ENCODE measurements at places on chromosomes 3 and 15.

GRCh38 chr3:183489455-183490210 is 61.2 kb upstream of the MCF2L2 start:
- DNase-seq, result no peak

GRCh38 chr3:178826435-178827123 is 245.0 kb downstream of the ZMAT3 start:
- no peak for DNase-seq

DNA sequence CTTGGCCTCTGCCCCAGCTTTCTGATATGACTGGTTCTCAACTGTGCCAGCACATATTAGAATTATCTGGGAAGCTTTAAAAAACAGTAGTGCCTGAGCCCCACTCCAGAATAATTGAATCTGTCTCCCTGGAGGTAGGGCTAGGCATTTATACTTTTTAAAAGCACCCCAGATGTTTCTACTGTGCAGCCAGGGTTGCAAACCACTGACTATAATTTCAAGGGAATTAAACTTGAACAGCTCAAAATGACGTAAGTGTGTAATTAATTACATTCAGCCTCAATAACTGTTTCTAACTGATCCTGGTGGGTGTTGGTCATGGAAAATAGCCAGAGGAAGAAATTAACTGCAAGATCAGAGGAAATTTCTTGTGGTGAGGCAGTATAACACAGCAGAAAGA is 4.4 kb upstream of the IRAK2 start:
- no peak for DNase-seq

GRCh38 chr3:124671106-124671505 is 59.1 kb upstream of the UMPS start:
- DNase-seq, result peak; percentile 7

- no peak for DNase-seq
These were observed 45.7 kb downstream of the RLBP1 start for GRCh38 chr15:89175617-89176191.

GRCh38 chr3:177351757-177352158 is 154.5 kb upstream of the TBL1XR1 start:
- no peak for DNase-seq

DNA sequence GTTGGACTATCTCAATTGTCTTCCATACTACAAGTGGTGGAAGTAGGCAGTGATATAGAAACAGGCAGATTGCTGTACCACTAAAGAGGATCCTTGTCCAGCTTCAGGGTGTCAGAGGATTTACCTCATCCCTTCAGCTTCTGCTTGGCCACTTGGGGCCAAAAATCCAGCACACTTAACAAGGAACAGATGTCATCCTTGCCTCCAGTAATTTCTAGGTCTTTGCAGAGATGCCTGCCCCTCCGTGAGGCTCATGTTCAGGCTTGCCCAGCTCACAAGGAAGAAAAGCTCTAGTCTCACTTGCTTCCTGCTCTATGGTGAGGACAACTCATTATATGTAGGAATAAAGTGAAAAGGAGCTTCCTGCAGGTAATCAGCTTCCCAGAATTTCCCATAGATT is 510.3 kb downstream of the EPHA3 start:
- no peak for DNase-seq

GRCh38 chr15:84914351-84914750 is 29.9 kb downstream of the SLC28A1 start:
- DNase-seq, result no peak

- no peak for DNase-seq
These were observed 271.9 kb downstream of the SUCLG2 start for GRCh38 chr3:67382536-67382935.

GRCh38 chr3:116886202-116886893 is 176.8 kb downstream of the TUSC7 start:
- DNase-seq, result no peak

DNA sequence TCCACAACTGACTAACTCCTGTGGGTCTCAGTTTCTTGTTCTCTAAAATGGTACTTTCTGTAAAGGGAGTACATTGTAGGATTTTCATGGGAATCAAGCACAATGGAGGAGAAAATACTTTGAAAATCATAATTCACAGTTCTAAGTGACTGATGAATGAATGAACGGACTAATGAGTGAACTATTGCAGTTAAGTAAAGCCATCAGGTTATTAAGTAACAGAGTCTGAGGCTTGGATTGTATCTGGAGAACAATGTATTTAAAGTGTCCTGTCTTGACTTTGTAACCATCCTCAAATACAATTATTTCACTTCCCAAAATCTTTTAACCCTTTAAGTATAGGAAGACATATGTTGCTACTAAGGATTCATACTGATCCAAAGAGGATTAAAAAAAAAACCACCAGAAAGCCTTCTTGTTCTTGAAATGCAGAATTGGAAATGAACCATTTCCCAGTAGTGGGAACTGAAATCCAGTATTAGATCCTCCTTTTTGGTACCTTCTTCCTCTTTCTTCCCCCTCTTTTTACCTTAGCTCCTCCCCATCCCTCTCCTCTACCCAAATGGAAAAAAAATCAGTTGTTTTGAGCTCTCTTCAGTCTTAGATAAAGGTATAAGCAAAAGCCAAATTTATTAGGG is 13.2 kb upstream of the BCL6 start:
- peak; percentile 41 for DNase-seq

DNA sequence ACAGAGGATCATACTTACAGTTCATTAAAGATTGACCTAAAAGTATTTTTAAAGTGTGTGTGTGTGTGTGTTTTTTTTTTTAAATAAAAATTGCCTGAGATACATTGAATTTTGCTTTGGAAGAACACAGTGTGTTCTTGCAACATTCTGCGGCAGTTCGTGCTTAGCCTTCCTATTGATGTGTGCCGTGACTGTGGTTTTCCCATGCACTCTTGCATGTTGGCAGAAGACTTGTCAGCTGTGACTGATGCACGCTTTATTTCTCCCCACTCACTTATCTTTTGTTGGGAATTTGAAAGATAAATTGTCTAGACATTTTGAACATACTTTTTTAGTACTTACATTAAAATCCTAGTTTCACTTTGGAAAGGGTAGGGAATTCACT is 136.3 kb upstream of the LRRFIP2 start:
- DNase-seq, result peak; percentile 72

DNA sequence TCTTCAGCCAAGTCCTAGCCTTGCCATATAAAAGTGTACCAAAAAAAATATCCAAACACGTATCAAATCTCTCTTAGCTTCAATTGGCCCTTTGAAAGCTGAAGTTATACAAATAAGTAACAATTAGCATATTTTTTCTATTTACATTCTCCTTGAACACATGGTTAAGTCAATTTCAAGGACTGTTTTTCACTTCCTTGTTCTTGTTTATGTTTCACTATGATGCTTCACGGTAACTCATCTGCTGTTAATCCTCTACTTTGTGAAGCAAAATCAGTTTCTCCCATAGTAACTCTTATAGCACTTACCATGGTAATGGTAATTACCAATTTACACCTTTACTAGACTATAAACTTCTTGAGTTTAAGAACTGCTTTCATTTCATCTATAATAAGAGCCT is 10.6 kb upstream of the SPRED1 start:
- no peak for DNase-seq

DNA sequence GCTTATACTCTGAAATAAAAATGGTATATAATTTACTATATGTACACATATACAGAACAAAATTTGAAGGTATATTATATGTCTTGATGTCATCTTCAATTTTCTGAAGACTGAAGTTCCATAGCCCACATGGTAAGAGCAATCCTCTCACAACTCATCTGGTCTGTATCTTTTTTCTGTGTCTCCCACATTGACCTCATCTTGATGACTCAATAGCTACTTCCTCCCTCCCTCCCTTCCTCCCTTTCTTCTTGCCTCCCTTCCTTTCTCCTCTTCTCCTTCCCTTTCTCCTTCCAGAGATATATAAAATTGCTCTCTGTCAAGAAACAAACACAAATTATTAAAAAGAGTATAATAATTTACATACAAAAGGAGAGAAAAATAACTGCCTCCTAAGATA is 268.5 kb downstream of the SQOR start:
- no peak for DNase-seq

DNA sequence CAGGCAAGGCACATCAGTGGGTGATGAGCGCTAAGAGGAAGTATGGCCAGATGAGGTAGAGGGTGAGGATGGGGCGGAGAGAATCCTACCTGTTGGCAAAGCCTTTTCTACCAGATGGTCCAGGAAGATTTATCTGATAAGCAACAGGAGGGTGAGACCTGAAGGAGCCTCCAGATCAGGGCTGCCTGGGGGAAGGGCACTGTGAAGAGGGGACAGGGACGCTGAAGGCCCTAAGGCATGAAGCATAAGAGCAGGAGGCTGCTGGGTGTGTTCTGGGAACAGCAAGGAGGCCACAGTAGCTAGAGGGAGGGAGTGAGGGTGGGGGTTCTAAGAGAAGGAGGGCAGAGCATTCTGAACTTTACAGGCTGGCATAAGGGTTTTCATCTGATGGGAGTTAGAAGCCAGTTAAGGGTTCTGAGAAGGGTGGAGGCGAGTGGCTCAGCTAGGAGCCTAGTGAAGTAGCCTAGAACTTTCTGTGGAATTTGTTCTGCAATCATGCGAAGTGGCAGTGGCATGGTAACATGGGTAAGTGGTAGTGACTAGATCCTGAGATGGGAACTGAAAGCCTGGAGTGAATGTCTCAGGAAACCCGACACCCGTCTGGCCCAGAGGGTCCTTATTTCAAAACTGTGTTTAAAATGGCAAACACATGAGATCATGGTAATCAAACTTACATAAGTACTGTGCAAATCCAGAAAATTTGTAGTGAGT is 29.9 kb downstream of the CGNL1 start:
- DNase-seq, result no peak

GRCh38 chr3:99846477-99847160 is 29.0 kb downstream of the CMSS1 start:
- DNase-seq, result peak; percentile 51

DNA sequence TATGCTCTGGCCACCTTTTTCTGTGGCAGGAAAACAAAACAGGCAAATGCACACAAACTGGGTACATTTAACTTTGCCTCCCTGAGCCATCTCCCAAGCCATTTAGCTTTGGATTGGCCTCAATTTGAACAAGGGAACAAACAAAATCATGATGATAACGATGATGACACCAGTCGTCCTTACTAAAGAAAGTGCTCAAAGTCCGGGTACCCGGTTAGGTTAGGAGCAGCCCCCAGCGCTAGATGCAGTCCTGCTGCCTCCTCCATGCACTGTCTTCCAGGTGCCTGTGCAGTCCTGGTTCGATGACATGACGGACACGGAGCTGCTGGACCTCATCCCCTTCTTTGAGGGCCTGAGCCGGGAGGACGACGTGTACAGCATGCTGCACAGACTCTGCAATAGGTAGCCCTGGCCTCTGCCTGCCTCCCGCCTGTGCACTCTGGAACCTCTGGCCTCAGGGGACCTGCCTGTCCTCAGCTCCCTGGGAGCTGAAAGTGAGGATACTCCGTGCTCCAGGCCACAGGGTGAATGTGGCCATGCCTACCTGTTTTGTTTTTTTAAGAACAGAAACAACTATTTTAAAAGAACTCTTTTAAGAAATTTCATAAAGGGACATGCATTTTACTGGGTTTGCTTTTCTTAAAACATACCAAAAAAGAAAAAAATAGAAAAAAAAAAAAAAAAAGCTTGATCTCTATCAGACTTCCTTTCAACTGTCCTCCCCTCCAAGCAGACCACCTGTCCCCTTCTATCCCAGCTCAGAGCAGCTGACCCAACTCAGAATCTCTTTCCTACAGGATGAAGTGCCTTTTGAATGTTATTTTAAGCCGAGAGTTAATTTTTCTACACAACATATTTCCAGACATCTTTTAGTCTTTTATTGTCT is 9.9 kb upstream of the VILL start:
- no peak for DNase-seq

- DNase-seq, result peak; percentile 78
These were observed 377.1 kb upstream of the TBL1XR1 start for GRCh38 chr3:177574222-177574856.

GRCh38 chr15:63186065-63186464 is 3.3 kb upstream of the RAB8B start:
- no peak for DNase-seq

DNA sequence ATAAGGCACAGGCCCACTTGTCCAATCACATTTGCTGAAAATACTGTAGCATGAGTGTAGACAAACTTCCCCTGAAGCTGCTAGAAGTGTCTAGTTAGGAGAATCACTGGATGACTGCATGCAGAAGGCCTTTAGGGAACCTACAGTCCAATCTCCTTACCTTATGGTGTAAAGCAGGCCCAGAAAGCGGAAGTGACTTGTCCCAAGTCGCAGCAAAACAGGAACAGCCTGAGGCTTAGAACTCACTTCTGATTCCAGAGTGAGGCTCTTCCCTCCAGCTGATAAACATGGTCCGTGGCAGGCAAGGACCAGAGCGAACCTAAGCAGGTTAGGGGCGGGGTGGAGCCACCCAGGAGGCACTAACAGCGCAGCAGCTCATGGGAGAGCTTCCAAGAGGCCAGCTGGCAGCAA is 2.5 kb downstream of the GRAMD2A start:
- DNase-seq, result peak; percentile 91

- no peak for DNase-seq
These were observed 4.8 kb downstream of the VWA5B2 start for GRCh38 chr3:184234224-184234623.

DNA sequence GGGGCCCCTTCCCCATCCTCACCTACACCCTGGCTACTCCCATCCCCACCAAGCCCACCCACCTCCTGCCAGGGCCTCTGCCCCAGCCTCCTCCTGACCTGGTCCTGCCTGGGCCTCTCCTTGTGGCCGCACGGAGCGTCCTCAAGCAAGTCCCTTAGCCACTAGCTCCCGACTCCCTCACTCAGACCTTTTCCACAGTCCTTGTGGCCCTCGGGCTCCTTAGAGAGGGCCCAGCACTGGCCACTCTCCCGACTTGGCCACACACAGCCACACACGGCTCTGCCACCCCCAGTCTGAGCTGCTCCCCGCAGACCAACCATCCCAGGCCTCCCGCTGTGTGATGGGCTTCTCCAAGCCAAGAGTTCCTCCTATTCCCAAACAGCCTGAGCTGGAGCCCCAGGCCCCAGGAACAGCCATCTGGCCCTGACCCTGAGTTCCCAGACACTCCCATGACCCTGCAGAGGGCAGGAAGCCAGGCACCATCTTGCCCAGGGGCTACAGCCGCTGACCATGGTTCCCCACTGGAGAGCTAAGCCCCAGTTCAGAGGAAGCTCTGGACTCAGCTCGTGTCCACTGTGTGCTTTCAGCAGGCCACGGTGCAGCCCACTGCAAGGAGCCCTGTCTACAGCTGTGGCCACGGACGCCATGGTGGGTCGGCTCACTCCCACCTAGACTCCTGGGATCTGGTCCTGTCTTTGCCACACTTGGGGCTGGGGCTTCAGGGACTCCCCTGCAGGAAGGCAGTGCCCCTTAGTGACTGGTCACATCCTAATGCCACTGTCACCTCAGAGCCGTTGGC is 7.0 kb upstream of the RAB43 start:
- DNase-seq, result no peak

- peak; percentile 61 for DNase-seq
These were observed 556 bp downstream of the CRYBG3 start for GRCh38 chr3:97822359-97822775.

DNA sequence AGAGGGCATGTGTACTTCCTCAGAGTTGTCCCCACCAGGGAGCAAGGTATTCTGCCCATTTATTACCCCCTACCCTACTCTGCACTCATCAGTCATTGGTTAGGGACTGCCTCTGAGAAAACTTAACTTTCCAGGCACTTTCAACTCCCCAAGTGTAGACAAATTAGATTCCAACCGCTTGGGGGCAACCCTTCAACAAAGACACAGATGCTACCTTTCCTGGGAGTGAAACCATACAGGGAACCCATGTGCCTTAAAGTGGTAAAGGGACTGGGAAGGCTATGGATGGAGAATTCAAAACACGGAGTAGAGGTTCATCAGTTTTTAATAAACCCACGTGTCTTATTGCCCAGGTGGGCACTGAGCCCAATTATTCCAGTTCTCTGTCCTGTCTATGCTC is 19.4 kb upstream of the UBE2E2 start:
- DNase-seq, result no peak
